ENCODE measurements at places on chromosomes 5 and 9.

DNA sequence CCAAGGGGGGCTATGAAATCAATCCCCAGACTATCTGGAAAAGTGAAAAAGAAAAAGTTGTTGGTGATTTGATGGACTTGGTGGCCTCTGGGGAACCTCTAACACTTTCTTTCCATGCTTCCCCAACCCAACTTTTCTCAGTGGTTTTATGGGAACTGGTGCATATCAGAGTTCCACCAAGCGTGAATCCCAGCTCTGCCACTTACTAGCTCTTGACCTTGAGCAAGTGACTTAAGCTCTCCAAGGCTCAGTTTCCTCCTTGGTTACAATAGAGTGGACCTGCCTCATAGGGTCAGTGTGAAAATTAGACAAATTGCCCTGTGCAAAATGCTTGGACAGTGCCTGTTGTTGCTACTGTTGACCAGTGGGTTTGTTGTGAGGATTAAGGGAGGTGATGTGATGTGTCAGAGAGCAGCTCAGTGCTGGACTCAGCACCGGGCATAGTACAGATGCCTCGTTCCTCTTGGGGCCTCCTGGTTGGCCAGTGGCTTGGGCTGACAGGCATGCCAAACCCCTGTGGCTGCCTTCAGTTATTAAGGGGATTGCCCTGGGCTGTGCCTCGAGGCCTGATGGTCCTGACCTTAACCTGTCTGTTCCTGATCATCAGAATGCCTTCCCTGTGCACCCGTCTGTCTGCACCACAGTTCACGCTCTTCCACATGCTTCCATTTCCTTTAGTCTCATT is 49.3 kb downstream of the COL15A1 start:
- no peak for DNase-seq

DNA sequence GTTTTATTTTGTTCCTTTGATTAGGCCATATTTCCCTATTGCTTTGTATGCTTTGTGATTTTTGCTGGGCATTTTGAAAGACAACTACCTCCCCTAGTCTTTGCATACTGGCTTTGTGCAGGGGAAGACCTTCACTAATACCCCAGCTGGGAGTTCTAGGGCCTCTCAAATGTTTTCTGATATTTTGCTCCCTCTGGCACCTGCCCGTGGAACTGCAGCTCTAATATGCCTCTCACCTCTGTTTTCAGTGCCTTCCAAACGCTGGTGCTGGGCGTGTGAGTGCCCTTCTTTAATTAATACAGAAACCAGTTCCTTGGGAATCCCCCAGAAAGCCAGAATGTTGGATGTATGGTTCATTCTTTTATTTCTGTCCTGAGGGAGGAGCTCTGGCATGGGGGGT is 204.5 kb downstream of the COMMD10 start:
- DNase-seq = no peak

GRCh38 chr5:75818661-75819060 is 101.4 kb upstream of the POC5 start:
- no peak for DNase-seq

GRCh38 chr9:21507483-21507790 is 25.3 kb upstream of the IFNE start:
- no peak for DNase-seq

- DNase-seq = no peak
Observed at GRCh38 chr5:56279979-56280378, 46.8 kb upstream of the ANKRD55 start.

GRCh38 chr9:3189113-3189861 is 336.5 kb downstream of the RFX3 start:
- DNase-seq = no peak

DNA sequence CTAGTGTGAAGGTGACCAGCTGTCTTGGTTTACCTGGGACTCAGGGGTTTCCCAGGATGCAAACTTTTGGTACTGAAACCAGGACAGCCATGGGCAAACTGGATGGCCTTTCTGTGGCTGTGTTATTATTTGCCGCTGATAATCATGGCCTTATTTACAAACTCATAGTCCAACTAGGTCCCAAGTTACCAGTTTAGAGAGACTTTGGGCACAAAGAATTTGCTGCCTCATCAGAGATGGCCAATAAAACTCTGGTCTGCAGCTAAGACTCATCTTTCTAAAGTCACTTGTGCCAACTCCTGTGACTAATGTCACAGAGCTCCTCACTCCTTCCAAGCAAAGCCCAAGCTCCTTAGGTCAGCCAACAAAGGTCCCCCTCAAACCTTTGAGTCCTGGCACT is 47.5 kb upstream of the PLPP6 start:
- DNase-seq = no peak

- no peak for DNase-seq
Observed at GRCh38 chr9:37028420-37029031, 5.5 kb downstream of the PAX5 start.

- no peak for DNase-seq
Observed at GRCh38 chr5:32909207-32909606, 198.1 kb downstream of the NPR3 start.

DNA sequence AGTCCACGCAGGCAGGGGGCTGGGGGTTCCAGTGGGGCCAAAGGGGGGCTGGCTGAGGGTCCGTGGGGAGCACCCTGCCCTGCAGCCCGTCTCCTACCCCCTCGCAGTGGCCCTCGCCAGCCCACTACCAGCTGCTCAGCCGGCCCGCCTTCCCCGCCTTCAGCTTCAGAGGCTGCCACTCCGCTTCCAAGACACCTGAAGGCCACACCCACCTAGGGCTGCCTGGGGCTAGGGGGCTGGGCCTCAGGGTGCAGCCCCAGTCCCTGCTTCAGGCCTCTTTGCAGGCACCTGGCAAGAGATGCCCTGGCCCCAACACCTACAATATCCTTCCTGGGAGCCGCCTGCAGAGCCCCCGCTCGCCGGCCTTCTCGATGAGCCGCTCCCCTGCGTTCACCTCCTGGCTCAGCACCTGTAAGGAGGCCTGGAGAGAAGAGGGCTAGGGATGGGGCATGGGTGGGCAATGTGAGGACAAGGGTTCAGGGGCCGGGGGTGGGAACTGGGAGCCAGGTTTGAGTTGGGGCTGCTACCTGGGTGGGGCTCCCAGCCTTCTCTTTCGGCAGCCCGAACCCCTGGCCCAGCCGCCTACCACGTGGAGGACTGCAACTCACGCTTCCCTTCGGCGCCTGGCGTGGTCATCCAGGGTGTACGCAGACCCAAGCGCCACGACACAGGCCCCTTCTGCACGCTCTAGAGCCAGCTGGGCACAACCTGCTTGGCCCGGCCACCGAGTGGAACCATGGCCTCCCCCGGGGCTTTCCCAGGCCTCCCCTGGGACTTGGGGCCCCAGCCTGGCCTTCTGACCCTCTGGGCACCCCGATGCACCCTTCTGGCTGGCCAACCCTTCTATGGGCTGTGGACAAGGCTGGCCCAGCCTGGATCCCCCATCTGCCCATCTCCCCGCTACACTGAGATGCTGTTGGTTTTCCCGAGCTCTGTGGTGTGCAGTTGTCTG is 1.7 kb downstream of the STPG3 start:
- DNase-seq = no peak

DNA sequence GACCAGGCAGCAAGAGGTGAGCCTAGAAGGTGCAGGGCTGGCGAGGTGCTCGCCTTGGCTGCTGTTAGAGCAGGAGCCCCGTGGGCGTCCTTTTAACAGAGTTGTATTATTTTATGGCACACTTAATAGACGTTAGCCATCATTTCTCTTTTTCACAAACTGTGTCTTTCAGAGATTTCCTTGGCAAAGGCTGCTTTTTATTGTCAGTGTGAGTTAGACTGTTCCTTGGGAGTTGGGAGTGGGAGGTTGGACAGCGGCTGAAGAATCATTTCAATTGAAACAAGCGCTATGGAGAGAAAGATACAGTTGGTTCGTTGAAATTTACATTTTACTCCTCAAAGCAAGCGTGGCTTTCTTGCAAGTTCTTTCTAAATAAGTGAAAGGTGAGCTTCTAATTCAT is 133.2 kb downstream of the TRIO start:
- no peak for DNase-seq

- DNase-seq = no peak
Observed at GRCh38 chr5:485946-486491, 38.2 kb downstream of the SLC9A3 start.

- DNase-seq = no peak
Observed at GRCh38 chr5:6743161-6743560, 29.9 kb downstream of the TENT4A start.

DNA sequence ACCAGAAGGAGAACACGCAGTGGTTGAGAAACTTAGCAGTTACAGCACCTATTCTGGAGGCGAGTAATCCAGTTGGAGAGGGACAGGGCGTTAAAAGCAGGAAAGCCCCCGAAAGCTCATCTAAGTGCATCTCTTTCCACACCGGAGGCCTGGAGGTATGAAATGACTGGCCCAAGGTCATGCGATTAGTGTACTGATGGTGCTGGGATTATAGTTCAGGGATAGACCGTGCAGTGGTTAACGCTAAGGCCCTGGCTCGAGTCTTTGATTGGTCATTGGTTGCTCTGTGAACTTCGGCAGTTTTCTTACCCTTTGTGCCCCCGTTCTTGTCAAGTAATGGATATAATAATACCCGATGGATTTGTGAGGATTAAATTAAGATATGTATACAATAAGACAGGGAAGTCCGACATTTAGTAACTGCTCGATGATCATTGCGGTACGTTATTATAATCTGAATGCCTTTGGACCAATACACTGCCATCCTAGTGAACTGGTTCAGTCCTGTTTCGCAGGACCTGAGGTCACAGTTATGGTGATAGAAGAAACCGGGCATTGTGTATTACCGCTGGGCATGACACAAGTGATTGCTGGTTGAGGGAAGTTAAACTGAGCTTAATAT is 960 bp downstream of the CANX start:
- peak; percentile 76 for DNase-seq

DNA sequence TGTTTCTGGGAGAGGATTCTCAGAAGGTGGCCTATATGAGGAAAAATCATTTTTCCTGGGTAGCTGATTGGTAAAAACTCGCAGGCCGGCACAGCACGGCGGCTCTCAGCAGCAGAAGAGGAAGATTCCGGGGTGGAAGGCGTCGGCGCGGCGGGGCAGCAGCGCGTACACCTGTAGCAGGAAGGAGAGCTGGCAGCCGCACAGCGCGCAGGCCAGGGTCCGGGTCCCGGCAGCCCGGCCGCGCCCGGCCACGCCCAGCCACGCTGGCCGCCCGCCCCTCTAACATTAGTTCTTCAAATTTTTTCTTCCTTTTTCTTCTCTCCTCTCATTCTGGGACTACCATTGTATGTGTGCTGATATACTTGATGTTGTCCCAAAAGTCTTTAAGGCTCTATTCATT is 24.8 kb upstream of the ZNF618 start:
- no peak for DNase-seq

DNA sequence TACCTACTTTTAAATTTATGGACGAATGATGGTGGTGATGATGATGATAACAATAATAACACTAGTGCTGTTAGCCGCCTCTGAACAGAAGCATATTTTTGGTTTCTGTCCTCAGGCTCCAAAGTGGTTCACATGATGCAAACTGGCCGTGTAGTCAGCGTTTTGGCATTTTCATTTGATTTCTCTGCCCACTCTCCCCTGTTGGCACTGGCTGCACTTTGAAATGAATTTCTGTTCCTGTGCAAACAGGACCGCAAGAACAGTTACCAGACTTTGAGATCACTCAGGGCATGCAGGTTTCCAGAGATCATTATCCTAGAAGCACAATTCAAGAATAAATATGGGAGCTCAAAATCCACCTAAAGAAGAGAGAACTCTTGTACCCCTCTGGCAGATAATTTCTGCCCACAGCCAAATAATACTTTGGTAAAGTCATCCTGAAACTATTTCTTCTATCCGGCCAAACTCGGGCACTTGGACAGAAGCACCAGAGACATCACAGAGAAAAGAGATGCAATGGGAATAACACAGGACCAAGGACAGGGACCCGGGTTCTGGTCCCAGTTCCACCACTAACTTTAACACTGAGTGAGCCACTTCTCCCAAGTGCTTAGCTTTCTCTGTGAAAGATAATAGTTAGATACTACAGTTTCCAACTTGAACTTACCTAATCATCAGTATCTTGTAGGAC is 201.7 kb upstream of the PTGER4 start:
- no peak for DNase-seq

- no peak for DNase-seq
Observed at GRCh38 chr5:66655395-66656324, 59.5 kb downstream of the MAST4 start.

DNA sequence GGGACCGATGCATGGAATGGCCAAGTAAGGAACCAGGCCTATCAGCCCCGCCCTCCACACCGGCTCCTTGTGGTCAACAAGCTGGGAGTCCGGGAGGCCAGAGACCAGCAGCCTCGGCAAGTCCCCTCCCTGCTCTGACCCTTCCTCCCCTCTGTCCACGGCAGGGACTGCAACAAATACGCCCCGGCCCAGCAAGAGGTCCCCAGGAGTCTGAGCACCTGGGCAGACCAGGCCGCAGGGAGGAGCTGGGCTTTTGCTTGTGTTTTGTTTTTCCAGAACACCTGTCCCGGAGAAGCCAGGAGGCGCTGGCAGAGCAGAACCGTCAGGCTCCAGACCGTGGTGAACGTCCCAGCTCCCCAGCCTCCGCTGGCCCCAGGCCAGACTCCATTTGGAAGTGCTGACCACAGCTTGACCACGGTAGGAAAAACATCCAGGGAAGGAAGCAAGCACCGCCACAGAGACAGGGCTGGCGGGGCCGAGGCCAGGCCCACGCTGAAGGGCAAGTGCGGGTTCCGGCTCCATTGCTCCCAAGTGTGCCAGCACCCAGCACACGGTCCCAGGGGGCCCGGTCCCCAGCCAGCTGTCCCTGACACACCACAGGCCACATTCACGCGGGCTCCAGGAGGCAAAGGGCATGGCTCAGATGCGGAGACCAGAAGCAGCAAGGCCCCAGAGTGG is 56.7 kb downstream of the VAV2 start:
- no peak for DNase-seq

GRCh38 chr9:92206488-92206887 is 87.0 kb downstream of the IARS1 start:
- DNase-seq = no peak

- DNase-seq = no peak
Observed at GRCh38 chr5:158264264-158264663, 405.3 kb upstream of the CLINT1 start.

- DNase-seq = peak; percentile 31
Observed at GRCh38 chr9:7980691-7981289, 181.2 kb upstream of the DMAC1 start.

DNA sequence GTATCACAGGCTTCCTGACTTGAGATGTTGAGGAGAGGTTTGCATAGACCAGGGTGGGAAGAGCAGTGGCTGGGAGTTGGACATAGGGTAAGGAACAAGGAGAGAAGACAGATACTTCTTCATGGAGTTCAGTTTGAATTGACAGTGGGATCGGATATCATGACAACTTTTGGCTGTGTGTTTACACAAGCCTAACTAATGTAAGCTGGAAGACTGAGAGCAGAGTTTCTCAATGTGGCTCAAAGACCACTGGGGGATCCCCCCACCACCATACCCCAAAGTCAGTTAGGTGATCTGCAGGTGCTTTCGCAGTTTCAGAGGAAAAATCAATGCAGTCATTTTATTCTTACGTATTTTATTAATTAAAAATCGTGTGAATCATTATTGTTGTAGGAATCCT is 125.9 kb downstream of the AOPEP start:
- no peak for DNase-seq

- DNase-seq = no peak
Observed at GRCh38 chr5:170421826-170422225, 32.7 kb upstream of the KCNMB1 start.

All from activated CD4-positive, alpha-beta T cell treated with anti-CD3 and anti-CD28 coated beads, Interleukin-2, amount 50 U/mL, for 16 hours (primary cell).